ENCODE measurements at places on chromosomes 2 and 18.

GRCh38 chr2:216163518-216163917, 54.4 kb downstream of the XRCC5 start:
- no peak for DNase-seq

- peak; percentile 65 for DNase-seq
Measured at GRCh38 chr2:37376421-37377186, 32.2 kb downstream of the QPCT start.

DNA sequence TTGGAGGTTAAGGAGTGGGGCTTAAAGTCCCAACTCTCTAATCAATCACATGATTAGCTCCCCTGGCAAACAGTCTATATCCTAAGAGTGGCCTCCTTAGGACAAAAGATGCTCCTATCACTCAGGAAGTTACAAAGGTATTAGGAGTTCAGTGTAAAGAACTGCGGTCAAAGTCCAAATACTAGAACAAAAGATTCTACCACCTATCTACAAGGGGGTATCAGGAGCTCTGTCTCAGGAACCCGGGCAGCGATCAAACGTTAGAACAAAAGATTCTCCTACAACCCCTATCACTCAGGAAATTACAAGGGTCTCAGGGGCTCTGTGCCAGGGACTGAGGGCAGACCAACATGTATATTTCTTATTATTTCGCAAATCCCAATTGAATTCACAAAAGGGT, 58.0 kb downstream of the DTNB start:
- DNase-seq = no peak

GRCh38 chr18:61569176-61569892, 236.1 kb downstream of the CDH20 start:
- peak; percentile 66 for DNase-seq

DNA sequence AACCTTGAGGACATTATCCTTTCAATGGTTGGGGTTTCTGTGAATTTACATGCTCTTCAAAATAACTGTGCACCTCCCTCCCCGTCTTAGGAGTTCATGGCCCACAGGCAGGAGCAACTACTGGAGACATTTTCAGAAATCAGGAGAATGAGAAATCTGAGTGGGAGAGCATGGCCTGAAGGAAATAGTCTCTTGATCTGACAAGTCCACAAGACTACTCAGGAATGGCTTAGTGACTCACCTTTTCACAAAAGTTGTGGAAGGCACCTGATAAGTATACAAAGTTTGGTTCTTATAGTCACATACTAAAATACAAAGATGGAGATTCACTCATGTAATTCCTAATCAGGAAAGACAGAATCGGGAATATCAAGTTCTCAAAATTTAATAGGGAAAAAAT, 83.6 kb upstream of the NCKAP5 start:
- no peak for DNase-seq

- DNase-seq = no peak
Measured at GRCh38 chr2:157990173-157990572, 111.5 kb upstream of the UPP2 start.

DNA sequence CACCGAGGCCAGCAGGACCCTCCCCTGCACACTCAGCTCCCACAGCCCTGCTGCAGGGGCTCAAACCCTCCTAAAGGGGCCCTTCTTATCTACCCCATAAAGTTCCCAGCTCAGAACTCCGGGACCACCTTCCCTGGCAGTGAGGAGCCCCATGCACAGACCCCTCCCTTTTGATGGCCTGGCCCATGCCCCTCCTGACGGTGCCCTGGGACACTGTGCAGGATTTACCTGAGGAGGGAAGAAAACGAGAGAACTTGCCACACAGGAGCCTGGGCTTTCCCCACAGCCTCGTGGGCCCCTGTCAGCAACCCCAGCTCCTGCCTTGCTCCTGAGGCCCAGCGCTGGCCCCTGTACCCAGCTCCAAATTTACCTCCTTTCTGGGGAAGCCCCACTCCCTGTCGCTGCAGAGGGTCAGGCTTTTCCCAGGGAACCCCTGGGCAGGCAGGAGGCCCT, 206.3 kb upstream of the SALL3 start:
- no peak for DNase-seq

DNA sequence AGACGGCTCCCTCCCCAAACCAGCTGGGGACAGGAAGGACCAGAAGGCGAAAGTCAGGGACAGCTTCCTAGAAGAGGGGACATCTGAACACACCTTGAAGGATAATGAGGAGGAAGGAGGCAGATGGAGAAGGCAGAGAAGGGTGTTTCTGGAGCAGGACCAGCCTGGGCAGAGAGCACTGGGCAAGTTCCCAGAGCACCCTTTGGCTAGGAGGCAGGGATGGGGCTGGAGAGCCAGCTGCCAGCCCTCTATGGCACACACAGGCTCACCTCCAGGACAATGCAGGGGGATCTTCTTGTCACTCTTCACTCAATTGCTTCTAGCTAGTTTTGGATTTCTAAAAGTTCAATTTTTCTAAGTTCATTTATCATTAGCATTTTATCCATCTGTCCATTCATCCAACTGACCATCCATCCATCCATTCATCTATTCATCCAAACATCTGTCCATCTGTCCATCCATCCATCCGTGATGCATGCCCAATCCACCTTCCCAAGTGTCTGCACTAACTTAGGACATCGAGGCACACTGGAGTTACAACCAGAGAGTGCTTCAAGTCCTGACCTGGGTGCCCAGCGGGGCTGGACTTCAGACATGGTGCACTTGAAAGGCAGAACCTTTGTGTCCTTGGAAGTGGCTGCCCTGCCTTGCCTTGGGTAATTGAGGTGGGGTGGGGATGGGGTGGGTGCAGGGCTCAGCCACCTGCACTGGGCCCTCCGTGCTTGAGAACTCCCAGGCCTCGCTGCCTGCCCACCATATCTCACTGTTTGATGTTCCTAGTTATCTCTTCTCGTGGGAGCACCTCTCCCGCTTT, 42.5 kb downstream of the INHBB start:
- no peak for DNase-seq
